ENCODE measurements at places on chromosomes 13 and 19.

- DNase-seq = no peak
Observed at GRCh38 chr13:110128546-110128945, 178.4 kb downstream of the COL4A1 start.

GRCh38 chr19:869245-870177, 10.0 kb downstream of the CFD start:
- DNase-seq = no peak

DNA sequence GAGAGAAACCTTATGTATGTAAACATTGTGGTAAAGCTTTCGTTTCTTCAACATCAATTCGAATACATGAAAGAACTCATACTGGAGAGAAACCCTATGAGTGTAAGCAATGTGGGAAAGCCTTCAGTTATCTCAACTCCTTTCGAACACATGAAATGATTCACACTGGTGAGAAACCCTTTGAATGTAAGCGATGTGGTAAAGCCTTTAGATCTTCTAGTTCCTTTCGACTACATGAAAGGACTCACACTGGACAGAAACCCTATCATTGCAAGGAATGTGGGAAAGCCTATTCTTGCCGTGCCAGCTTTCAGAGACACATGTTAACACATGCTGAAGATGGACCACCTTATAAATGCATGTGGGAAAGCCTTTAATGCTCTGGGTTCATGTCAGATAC, 24.7 kb downstream of the ZNF136 start:
- no peak for DNase-seq

DNA sequence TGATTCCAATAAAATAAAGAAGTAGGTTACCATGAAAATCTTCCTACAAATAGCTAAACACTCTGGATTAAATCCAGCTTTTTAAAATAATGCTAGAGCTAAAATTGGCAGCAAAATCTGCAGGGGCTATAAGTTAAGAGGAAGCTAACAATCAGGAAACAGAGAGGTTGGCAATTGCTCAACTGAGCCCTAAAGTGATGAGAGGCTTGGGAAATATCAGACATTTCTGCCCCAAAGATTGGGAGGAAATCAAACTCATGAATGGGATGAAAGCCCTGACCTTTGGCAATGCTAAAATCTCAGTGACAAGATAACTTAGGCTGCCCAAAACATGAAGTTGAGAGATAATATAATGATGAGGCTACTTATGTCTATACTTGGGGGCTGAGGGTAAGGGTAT, 1437.9 kb downstream of the EFNB2 start:
- DNase-seq = no peak

GRCh38 chr13:74561155-74561554, 427.0 kb upstream of the KLF12 start:
- DNase-seq = no peak
